ENCODE measurements at places on chromosomes 4 and X. TPM values are rescaled to one million over a fixed set of nuclear protein-coding genes. Genes with fewer than 3 reads are reported as not detected.

- peak; percentile 68 for DNase-seq
These were observed 1.2 kb downstream of the TFE3 start for GRCh38 chrX:49041744-49042580.

DNA sequence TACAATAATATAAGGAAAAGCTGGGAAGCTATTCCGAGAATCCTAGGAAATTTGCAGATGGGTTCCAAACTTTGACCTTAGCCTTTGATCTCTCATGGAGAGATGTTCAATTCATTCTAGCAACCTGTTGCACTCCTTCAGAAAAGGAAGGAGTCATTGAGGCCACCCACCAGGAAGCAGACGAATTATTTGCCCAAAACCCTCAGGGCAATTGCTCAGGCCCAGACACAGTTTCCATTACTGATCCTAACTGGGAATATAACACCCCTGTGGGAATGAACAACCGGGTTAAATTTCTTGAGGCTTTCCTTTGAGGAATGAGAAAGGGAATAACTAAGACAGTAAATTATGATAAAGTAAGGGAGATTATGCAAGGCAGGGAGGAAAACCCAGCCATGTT, 13.5 kb upstream of the ZNF280C start:
- DNase-seq: no peak

DNA sequence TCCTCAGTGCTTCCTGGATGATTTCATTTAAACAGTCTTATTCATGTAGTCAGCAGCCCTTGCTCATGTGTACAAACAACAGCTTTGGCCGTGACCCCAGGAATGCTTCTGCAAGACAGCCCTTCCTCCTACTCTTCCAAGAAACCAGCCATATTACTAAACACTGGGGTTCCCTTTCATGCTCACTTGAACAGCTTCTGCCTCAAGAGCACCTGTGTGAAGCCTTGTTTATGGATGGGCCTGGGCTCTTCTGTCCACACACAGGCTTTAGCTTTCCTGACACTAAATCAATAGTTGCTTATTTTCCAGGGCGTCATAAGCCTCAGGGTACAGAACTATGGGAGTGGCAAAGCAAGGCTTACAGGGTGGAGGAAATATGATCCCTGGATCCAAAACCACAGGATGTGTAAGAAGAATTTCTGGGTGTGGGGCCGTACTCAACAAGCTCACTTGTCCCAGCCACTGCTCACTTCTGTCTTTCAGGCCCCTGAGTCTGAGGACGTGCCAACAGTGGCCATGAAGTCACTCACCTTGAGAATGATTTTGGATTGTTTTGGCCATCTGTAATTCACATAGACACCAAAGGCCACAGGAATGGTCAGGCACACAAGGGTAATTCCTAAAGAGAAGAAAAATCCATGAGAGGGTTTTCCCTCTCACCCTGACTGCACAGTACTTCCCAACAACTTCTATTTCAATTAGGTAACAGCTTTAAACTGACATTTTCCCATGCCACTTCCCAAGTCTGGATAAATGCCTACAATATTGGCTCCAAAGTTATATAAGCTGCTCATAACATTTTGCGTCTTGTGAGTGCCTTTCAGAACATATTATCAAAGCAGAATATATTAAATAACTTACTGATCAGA, 17.7 kb downstream of the SLC10A6 start:
- DNase-seq: no peak

- DNase-seq: no peak
These were observed 31.3 kb upstream of the TFDP3 start for GRCh38 chrX:133249266-133250058.

GRCh38 chr4:140059159-140059558, 94.8 kb downstream of the MAML3 start:
- DNase-seq: no peak

DNA sequence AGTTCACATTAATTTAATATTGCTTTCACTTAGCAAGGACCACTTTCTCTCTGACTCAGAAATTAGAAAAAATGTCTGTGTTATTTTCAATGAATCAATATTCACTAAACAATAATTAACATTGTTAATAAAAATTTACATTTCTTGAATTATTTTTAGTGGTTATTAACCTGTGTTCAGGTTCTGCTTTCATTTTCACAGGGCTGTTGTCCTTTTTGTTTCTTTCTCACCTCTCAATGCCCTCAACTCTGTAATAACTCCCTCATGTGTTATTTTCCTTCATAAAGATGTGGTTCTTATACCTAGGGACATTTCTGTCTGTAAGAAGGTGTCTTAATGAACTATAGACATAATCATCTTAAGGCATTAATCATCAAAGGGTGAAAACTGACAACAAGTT, 43.1 kb upstream of the PRR27 start:
- no peak for DNase-seq

GRCh38 chrX:133923113-133923512, 62.3 kb downstream of the GPC3 start:
- peak; percentile 71 for DNase-seq

- peak; percentile 93 for DNase-seq
These were observed at the start of gene SPIN2B for GRCh38 chrX:57121162-57121755. TSS of gene SPIN2B (minus strand) at chrX:57121548.

GRCh38 chrX:132648895-132649294, 160.1 kb upstream of the MBNL3 start:
- no peak for DNase-seq

DNA sequence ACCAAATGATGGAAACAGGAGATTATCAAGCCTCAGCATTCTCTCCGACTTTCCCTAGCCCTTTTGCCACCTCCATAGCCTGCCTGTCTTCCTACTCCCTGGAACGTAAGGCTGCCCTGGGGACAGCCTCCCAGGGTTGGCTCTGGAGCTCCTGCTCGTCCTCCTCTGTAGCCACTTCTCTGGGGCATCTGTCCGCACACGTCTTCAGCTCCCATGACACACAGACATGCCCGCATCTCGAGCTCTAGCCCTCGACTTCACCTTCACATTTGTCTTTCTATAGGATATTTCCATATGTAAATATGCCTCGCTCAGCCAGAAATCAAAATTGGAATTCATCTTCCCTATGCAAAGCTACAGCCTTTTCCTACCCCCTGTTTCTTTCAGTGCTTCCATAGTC, 67.7 kb downstream of the TSC22D3 start:
- DNase-seq: no peak

- no peak for DNase-seq
These were observed 19.8 kb upstream of the SHISA3 start for GRCh38 chr4:42377497-42377896.

DNA sequence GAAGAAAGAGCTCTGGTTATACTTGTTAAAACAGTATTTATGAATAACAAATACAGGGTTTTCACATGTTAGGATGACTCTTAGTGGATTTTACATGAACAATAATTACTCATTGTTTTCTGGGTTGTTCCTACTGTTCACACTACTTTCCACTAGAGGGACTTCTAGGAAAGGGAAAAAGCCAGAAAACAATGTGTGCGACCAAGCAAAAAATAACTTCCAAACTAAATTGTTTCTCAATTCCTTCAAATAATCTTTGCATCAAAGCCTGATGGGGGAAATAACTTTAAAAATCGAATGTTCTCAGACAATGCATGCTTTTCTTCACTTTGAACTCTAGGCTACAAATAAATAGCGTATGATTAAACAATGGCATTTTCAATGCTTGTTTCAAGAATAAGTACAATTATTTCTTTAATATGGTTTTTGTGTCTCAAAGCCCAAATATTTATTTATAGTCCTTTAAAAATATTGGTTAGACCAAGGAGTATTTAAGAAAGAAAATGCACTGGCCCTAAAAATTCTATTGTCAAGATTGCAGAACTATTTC, 72.1 kb upstream of the ETNPPL start:
- no peak for DNase-seq

DNA sequence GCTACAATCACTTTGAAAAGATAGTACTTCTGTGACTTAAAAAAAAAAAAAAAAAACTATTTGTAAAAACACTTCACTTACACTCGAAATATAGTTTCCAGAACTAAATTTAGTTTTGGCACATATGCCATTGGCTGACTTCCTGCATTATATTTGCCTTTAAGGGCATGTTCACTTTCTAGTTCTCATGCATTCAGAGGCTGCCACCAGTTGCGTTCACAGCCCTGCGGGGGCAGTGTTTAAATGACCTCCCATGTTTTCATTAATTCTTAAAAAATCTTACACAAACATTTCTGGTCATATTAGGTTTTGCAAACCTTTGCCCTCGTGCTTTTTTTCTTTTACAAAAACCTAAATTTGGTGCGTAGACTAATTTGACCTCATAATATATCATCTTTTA, 12.4 kb upstream of the ARHGAP6 start:
- no peak for DNase-seq

DNA sequence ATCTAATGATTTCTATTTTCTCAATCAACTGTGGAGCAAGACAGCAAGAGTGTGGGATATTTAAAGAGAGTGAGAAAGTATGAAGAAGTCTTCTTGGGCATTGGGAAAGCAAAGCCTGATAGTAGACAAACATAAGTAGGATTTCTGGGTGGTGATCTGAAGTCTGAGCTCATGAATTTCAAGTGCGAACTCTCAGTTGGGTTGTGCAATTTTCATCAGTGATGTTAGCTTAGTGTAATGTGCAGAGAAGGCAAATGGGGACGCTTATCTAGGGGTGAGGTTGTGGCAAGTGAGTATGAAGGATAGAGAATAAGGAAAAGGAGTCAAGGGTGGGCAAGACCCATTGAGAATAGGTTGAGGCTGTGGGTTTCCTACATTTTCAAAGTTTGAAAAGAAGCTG, 23.7 kb downstream of the VGLL1 start:
- no peak for DNase-seq

TMEM31 gene
- not detected for total RNA-seq

DUSP9 gene
- total RNA-seq: 0.19 TPM

MAB21L2 gene
- total RNA-seq: not detected

IL21 gene
- 95.3 TPM for total RNA-seq

SSX4 gene
- total RNA-seq: not detected

MND1 gene
- total RNA-seq: 18.8 TPM
